ENCODE measurements at places on chromosomes 5 and 9. TPM values are rescaled to one million over a fixed set of nuclear protein-coding genes. Genes with fewer than 3 reads are reported as not detected.

THBS4 gene
- 8.8 TPM for total RNA-seq

SLC35A4 gene
- 85.8 TPM for total RNA-seq

STOML2 gene
- total RNA-seq, result 149 TPM

FAM221B gene
- 1.1 TPM for total RNA-seq

WHRN gene
- 13.3 TPM for total RNA-seq

RXRA gene
- 66.9 TPM for total RNA-seq

DNA sequence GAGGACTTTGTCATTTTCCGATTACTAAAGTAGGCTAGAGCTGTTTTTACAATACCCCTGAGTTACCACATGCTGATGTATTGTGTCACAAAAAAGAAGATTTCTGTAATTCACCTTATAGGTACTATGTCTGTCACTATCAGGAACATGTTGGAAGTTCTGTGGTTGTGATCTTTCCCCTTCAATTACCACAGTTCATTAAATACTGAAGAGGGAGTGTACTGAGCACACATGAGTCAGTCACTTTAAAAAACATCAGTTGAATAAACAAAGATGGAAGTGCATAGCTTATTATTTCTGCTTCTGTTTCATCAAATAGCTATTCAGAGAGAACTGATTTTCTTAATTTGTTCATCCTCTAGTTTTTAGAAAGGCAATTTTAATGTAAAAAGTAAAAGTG, 31.7 kb downstream of the AP3S1 start:
- H3K4me3 ChIP-seq, result no peak overlapping the region
- no peak overlapping the region for H3K27ac ChIP-seq
- H3K4me1 ChIP-seq, result peaks cover 4% of the 10 kb centered on the region
- H3K27me3 ChIP-seq, result no peaks in the 10 kb centered on the region
- H3K36me3 ChIP-seq, result peaks cover 32% of the 10 kb centered on the region

DNA sequence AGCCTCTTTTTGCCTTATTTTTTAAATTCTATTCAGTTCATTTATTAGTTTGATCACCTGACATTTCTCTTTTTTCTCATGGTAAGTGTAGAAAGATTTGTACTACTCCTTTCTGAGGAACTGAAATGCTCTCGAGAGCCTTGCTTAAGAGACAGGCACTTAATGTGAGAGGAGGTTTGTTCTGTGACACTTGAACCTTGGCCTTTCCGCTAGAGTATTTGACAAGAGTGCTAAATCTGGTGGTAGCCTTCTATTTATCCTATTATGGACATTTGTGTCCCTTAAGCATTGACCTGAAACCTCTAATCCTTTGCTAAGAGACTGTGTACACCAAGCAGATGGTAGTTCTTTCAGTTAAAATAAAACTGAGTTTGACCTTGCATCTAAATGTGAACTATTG, 805.0 kb upstream of the PTPRD start:
- H3K27ac ChIP-seq, result no peak overlapping the region
- H3K36me3 ChIP-seq, result no peaks in the 10 kb centered on the region
- H3K4me1 ChIP-seq, result no peaks in the 10 kb centered on the region
- H3K4me3 ChIP-seq, result no peak overlapping the region
- DNase-seq, result no peak
- no peaks in the 10 kb centered on the region for H3K27me3 ChIP-seq

DNA sequence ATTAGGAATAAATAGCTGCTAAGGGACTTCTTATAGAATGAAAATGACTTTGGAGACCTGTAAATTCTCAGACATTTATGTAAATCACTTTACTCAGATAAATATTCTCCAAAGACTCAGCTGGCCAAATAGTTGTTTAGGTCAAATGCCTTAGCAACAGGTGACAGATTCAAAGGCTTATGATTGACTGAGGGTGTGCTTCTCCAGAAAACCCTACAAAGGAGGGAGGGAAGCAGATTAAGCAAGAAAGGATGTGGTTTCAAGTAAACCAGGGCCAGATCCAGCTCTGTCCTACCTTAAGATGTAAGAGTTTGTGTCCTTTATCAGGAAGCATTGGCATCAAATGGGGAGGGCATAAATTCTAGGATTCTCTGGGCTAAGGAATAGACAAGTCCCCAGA, 433.0 kb downstream of the TLE1 start:
- H3K36me3 ChIP-seq, result no peaks in the 10 kb centered on the region
- no peak overlapping the region for H3K4me3 ChIP-seq
- no peaks in the 10 kb centered on the region for H3K4me1 ChIP-seq

GRCh38 chr5:148084269-148084668, 20.5 kb downstream of the SPINK5 start:
- H3K27ac ChIP-seq, result no peak overlapping the region
- H3K36me3 ChIP-seq, result no peaks in the 10 kb centered on the region
- DNase-seq, result no peak
- peaks cover 5% of the 10 kb centered on the region for H3K4me1 ChIP-seq
- no peaks in the 10 kb centered on the region for H3K27me3 ChIP-seq

DNA sequence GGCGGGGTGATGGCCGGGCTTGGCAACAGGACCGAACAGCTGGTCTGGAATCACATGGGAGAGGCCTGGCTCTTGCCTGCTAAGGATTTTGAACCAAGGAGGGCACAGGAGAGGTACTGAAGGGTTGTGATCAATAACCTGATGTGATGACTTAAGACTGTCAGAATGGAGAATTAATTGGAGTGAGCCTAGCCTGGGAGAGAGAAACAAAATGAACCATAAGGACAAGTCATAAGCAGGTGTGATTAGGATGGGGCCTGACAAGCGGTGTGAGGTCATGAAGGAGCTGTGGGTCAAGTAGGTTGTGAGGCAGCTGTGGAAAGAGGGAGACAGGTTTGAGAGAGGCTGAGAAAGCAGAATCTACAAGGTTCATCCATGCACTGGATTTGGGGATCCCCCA, 104.6 kb downstream of the MED10 start:
- H3K4me3 ChIP-seq, result no peak overlapping the region
- no peaks in the 10 kb centered on the region for H3K4me1 ChIP-seq
- DNase-seq, result no peak
- H3K27me3 ChIP-seq, result peaks cover 6% of the 10 kb centered on the region
- H3K36me3 ChIP-seq, result no peaks in the 10 kb centered on the region

DNA sequence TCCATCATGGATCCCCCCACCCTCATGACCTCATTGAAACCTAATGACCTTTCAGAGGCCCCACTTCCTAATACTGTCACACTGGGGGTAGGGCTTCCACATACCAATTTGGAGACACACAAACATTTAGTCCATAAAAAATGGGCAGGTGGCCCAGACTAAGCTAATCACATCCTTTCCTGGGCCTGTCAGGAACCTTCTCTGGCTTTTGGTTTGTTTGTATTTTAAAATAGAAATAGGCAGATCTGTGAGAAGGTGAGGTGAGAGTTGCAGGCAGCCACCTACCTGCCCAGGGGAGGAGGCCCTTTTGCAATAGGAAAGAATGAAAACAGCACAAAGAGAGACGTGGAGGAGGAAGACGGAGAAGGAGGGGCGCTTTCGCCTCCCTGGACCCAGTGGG, 90.2 kb upstream of the BOD1 start:
- DNase-seq, result no peak
- peaks cover 22% of the 10 kb centered on the region for H3K4me1 ChIP-seq
- no peak overlapping the region for H3K27ac ChIP-seq
- no peaks in the 10 kb centered on the region for H3K36me3 ChIP-seq
- no peak overlapping the region for H3K4me3 ChIP-seq

DNA sequence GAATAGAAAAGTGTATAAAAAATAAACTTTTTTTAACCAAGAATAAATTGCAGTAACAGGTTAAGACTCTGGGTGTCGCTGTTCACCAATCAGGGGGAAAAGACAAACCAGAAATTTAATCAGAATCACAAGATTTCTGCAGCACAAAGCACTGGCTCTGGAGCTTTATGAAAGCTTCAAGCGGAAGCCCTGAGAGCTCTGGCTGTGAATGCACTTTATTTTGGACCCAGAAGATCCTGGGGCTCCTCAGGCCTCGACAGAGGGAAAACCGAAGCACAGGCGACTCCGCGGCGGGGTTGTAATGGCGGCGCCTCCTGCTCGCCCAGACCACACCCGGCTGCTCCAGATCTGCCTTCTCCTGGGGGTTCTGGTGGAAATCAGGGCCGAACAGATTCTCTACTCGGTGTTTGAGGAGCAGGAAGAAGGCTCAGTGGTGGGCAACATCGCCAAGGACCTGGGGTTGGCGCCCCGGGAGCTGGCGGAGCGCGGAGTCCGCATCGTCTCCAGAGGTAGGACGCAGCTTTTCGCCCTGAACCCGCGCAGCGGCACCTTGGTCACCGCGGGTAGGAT, at the start of gene PCDHGA4:
PCDHGA4 (plus strand) TSS at position 122 of the 570 bp plus-strand sequence; CDS start at position 209, 87 bp downstream.
- no peak within 1 kb of the TSS for H3K4me3 ChIP-seq
- H3K27ac ChIP-seq, result no peak within 1 kb of the TSS
- H3K36me3 ChIP-seq, result peaks cover 10% of the 10 kb centered on the region
- no peak for DNase-seq
- no peaks in the 10 kb centered on the region for H3K27me3 ChIP-seq

DNA sequence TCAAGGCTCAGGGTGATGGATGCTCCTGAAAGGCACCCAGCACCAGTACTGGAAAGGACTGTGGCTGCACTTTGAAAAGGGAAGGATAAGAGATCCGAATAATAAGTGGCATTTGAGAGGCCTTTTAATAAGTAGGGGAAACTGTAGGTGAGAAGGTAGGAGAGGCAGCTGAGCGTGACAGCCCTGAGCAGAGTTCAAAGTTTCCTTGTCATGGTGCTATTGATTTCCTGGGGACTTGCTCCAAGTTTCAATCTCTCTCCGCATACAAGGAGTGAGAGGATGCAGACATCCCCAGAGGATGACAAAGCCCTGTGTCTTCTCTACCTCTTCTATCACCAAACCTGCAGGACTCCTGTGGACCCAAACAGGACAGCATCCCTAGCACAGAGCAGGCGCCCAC, 354.5 kb downstream of the SPOCK1 start:
- DNase-seq, result no peak
- H3K27ac ChIP-seq, result no peak overlapping the region
- H3K36me3 ChIP-seq, result no peaks in the 10 kb centered on the region

GRCh38 chr9:89278997-89279739, 31.8 kb upstream of the CKS2 start:
- H3K27me3 ChIP-seq, result no peaks in the 10 kb centered on the region
- no peak overlapping the region for H3K27ac ChIP-seq
- H3K4me1 ChIP-seq, result no peaks in the 10 kb centered on the region
- H3K4me3 ChIP-seq, result no peak overlapping the region

- H3K27ac ChIP-seq, result no peak overlapping the region
- H3K36me3 ChIP-seq, result no peaks in the 10 kb centered on the region
- no peak for DNase-seq
These were observed 153.2 kb downstream of the MELK start for GRCh38 chr9:36725777-36726356.

- no peak overlapping the region for H3K27ac ChIP-seq
- H3K27me3 ChIP-seq, result peaks cover 21% of the 10 kb centered on the region
- DNase-seq, result no peak
- H3K36me3 ChIP-seq, result no peaks in the 10 kb centered on the region
- no peak overlapping the region for H3K4me3 ChIP-seq
- peaks cover 16% of the 10 kb centered on the region for H3K4me1 ChIP-seq
These were observed 15.5 kb upstream of the LAMC3 start for GRCh38 chr9:130993303-130994030.

- no peak overlapping the region for H3K27ac ChIP-seq
- DNase-seq, result no peak
- H3K4me3 ChIP-seq, result no peak overlapping the region
- peaks cover 13% of the 10 kb centered on the region for H3K4me1 ChIP-seq
These were observed 24.1 kb downstream of the PSAT1 start for GRCh38 chr9:78320875-78321496.

DNA sequence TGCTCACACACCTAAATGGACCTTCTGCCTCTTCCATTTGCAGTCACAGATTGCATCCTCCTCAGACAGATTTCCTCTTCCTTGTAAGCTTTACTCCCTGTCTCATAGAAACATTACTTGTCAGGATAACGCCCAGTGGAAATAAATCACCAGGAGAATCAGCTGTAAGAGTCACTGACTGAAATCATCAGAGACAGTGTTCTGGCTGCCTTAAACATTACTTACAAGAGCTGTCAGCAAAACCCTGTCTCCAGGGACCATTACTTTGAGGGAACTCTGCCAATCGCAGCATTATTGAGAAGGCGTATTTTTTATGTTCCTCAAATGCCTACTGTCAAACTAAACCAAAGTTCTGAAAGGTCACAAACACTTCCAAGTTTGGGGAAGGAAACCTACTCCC, 5.9 kb downstream of the DPYSL3 start:
- peaks cover 30% of the 10 kb centered on the region for H3K27me3 ChIP-seq
- peaks cover 18% of the 10 kb centered on the region for H3K4me1 ChIP-seq
- H3K4me3 ChIP-seq, result no peak overlapping the region
- peaks cover 4% of the 10 kb centered on the region for H3K36me3 ChIP-seq
- H3K27ac ChIP-seq, result no peak overlapping the region

- no peaks in the 10 kb centered on the region for H3K4me1 ChIP-seq
- H3K4me3 ChIP-seq, result no peak overlapping the region
- no peak for DNase-seq
- H3K27ac ChIP-seq, result peak overlapping the region; percentile 4
- H3K36me3 ChIP-seq, result peaks cover 24% of the 10 kb centered on the region
These were observed 50.5 kb upstream of the CTNNAL1 start for GRCh38 chr9:109063760-109064159.

DNA sequence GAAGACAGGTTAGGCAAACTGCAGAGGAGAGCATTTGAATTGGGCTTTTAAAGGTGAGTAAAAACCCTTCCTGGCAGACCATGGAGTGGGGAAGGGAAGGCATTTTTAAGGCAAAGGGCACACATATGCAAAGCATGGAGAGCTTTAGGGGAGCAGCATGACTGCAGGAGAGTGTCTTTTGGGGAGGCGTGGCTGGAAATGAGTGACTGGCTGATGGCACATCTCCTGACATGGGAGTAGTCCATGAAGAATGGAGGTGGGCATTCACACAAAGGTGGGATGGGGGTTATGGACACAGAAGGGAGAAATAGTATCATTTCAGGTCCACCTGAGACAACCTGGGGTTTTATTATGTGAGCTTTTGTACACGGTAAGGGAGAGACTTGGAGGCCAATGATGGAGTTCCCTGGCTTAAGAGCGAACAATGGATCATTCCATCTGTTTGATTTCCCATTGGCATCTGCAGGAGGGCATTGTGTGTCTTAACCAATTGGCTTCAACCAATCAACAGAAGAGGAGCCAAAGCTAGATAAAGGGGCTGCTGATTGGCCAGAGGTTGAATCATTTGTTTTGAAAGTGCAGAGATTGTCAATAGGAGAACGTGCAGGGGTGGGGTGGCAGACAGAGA, 2.1 kb downstream of the NSG2 start:
- H3K4me1 ChIP-seq, result no peaks in the 10 kb centered on the region
- no peak overlapping the region for H3K27ac ChIP-seq
- H3K4me3 ChIP-seq, result no peak overlapping the region
- H3K27me3 ChIP-seq, result peaks cover 55% of the 10 kb centered on the region
- H3K36me3 ChIP-seq, result no peaks in the 10 kb centered on the region
- no peak for DNase-seq

GRCh38 chr9:113753398-113754119, 122.5 kb upstream of the ZNF618 start:
- H3K4me3 ChIP-seq, result no peak overlapping the region
- H3K27ac ChIP-seq, result no peak overlapping the region
- peaks cover 11% of the 10 kb centered on the region for H3K4me1 ChIP-seq
- no peaks in the 10 kb centered on the region for H3K36me3 ChIP-seq
- H3K27me3 ChIP-seq, result peaks cover 32% of the 10 kb centered on the region

- DNase-seq, result no peak
- H3K4me1 ChIP-seq, result peaks cover 19% of the 10 kb centered on the region
- H3K4me3 ChIP-seq, result no peak overlapping the region
- no peaks in the 10 kb centered on the region for H3K36me3 ChIP-seq
These were observed 27.6 kb downstream of the MTX3 start for GRCh38 chr5:79963261-79964061.

Data from type B pancreatic cell (in vitro differentiated cells).